ENCODE measurements at places on chromosomes 6 and 20. TPM values are rescaled to one million over a fixed set of nuclear protein-coding genes. Genes with fewer than 3 reads are reported as not detected.

SGK2 gene
- total RNA-seq: 0.53 TPM

PACRG gene
- not detected for total RNA-seq

C6orf58 gene
- not detected for total RNA-seq

MCCD1 gene
- not detected for total RNA-seq

CST7 gene
- not detected for total RNA-seq

MOXD1 gene
- 0.07 TPM for total RNA-seq

PTCHD4 gene
- 3.2 TPM for total RNA-seq

IRAK1BP1 gene
- 7.7 TPM for total RNA-seq

TAGAP gene
- total RNA-seq: not detected

DDO gene
- total RNA-seq: not detected

ITPA gene
- total RNA-seq: 27.1 TPM

DEFB114 gene
- not detected for total RNA-seq

PACSIN1 gene
- total RNA-seq: not detected

VTA1 gene
- 107 TPM for total RNA-seq

SALL4 gene
- total RNA-seq: 0.14 TPM

GPR63 gene
- under 0.01 TPM for total RNA-seq

RIPPLY2 gene
- total RNA-seq: not detected

DNAH8 gene
- total RNA-seq: 0.07 TPM

LAMA4 gene
- 444 TPM for total RNA-seq

AGER gene
- total RNA-seq: 0.36 TPM

Measured in thoracic aorta endothelial cell (primary cell).